ENCODE measurements at places on chromosomes 16 and 17.

GRCh38 chr16:87297918-87298631, 19.1 kb downstream of the C16orf95 start:
- no peak for DNase-seq

DNA sequence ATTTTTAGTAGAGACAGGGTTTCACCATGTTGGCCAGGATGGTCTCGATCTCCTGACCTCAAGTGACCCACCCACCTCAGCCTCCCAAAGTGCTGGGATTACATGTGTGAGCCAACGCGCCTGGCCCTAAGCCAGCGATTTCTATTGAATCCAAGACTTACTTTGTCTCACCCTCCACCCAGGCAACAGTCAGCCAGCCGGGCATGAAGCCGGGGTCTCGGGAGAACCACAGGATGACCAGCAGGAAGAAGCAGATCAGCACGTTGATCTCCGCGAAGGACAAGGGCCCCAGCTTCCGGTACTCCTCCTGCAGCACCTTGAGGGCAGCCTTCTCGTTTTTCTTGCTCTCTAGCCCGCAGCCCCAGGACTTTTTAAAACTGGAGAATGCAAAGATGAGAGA, 17.6 kb downstream of the SLC13A5 start:
- DNase-seq: no peak

- DNase-seq: no peak
Measured at GRCh38 chr17:48374650-48375230, 55.3 kb downstream of the SKAP1 start.

DNA sequence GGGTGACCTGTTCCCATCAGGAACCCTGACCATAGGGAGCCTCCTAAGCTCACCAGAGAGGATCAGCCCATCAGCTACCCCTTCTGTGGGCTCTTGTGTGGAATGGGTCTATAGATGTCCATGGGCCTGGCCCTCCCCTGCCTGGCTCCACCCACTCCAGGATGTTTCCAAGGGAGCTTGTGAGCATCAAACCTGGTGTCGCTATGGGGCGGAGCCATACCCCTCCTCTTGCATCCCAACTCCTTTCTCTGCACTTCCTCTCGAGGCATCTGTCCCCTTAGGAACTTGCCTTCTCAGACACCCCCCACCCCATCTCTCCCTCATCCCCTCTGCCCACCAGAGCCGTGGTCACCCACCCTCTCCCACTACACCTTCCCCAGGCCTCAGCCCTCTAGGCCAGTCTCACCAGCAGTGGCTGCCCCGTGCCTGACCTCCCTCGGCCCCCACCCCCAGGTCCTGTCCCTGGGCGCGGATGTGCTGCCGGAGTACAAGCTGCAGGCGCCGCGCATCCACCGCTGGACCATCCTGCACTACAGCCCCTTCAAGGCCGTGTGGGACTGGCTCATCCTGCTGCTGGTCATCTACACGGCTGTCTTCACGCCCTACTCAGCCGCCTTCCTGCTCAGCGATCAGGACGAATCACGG, 10.4 kb downstream of the KCNH6 start:
- no peak for DNase-seq

- DNase-seq: no peak
Measured at GRCh38 chr17:74632617-74633016, 9.1 kb upstream of the CD300E start.

DNA sequence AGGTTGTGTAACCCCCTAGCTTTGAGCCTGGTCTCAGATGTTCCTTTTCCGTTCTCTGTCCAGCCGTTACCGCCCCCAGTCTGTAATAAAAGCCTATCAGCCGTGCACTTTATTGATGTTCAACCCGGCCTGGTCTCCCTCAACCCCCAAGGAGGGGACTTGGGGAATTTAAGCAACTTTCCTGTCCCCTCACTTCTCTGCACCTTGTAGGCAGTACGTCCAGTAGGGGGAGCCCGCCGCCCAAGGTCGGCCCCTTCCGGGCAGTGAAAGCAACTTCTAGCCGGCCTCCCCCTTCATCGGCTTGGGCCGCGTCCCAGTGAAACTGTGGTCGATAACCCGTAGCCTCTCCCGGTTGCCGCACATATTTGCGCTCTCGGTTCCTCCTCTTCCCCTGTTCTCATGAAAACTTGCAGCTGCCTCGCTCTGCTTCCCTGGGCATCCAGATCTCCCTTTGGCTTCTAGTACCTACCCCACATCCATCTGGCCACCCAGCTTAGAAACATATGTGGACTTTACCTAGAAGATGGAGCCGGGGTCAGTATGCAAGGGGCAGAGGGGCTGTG, 7.9 kb downstream of the PNPO start:
- DNase-seq: peak; percentile 60

DNA sequence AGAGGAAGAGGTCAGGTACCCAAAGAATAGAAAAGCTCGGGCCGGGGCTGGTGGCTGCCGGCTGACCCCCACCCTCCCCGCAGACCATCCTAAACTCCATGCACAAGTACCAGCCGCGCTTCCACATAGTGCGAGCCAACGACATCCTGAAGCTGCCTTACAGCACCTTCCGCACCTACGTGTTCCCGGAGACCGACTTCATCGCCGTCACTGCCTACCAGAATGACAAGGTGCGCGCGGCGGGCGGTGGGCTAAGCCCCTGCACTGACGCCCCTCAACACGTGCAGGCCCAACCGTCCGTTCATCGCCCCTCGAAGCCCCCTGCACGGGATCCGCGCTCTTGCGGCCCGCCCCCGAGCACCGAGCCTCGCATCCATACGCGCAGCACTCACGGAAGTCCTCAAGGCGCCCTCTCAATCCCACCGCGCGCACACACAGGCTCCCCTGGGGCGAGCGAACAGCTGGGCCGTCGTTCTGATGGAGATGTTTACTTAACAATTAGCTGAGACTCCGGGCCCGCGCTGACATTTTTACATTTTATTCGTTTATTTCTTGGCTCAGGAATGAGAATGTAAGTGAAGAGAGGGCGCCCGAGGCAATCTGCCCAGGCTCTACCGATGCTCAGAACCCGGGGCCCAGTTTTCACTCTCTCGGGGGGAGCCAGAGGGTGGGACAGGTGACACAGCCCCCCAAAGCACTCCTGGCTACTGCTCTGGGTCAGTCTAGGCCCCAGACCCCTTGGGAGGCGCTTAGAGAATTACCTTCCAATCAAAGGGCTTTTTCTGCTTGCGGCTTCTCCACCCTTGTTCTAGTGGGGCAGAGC, 3.5 kb downstream of the TBX2 start:
- no peak for DNase-seq

DNA sequence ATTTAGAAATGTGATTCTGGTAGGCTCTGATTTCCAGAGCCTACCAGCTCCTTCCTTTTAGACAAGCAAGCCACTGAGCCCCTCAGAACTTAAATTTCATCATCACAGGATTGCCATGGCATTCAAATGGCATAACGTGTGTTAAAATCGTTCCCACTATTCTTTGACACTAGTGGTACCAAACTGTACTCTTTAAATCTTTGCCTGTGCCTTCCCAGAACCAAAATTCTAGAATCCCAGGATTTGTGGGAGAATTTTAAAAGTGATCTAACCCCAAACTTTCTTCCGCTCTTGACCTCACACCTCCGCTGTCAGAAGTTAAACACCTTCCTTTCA, 287 bp upstream of the INTS2 start:
- DNase-seq: no peak

GRCh38 chr17:41914358-41914766, 4.4 kb downstream of the ACLY start:
- no peak for DNase-seq

- no peak for DNase-seq
Measured at GRCh38 chr16:725463-726187, 618 bp downstream of the CCDC78 start.

DNA sequence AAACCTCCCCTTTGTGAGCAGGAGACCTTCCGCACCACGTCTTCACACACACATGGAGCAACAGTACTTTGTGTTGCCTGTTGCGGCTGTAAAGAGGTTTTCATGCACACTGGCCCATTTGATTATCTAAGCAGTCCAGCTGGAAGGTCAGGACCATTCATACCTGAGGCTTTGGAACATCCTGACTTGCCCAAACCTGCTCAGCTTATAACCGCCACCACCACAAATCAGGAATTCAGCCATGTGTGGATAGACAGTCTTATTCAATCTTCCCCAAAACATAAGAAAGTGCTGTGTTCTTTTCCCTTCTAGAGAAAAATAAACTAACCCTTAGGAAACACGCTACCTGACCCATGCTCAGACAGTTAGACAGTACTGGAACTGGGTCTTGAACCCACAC, 81.6 kb upstream of the XYLT1 start:
- DNase-seq: no peak

- DNase-seq: no peak
Measured at GRCh38 chr17:47840001-47840741, 902 bp downstream of the SCRN2 start.

DNA sequence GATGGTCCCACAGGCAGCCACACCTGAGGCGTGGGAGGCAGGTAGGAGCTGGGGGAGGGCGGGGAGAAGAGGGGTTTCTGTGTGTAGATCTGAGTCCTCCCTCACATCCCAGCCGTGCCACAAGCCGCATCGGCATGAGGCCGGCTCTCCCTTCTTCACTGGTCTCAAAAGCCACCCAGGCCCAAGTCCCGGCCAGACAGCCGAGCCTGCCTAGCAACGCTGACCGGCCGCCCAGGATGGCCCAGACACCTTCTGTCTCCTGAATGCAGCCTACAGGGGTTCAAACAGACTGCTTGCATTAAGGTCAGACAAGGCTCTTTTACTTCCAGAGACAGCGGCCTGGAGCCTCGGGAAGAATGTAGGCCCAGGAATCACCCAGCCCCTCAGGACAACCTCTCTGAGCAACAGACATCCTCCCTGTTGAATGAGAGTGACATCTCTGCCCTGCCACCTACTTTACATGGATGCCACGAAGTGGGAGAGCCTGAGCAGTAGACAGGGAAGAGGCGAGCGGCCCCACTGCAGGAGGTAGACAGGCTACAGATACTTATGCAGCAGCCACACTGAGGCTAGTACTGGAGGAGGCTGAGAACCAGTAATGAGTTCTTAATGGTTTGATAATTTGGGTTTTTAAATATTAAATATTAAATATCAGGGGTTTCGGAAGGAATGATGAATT, 69.6 kb downstream of the N4BP1 start:
- DNase-seq: no peak

- no peak for DNase-seq
Measured at GRCh38 chr17:61002316-61002736, 324.7 kb downstream of the BCAS3 start.
